ENCODE measurements at places on chromosomes 5 and 9.

DNA sequence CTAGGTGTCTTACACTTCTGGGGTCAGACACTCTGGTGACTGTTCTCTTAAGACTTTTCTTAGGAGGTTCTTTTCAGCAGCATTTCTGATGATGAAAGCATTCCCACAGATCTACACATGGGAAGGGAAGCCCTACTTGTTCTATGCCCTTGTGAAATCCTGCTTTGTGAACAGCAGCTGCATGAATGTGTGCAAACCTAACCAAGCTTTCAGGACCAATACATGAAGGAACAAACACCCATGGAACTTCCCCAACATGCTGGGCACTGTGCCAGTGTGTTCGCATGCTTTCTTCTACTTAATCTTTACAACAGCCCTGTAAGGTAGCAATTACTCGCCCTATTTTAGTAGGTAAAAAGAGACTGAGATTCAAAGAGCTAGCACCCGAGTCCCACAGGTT is 439.9 kb upstream of the KLF4 start:
- H3K27me3 ChIP-seq, result no peaks in the 10 kb centered on the region
- H3K36me3 ChIP-seq, result no peaks in the 10 kb centered on the region
- peak overlapping the region; percentile 40 for H3K27ac ChIP-seq
- DNase-seq, result peak; percentile 77
- peaks cover 18% of the 10 kb centered on the region for H3K4me1 ChIP-seq

DNA sequence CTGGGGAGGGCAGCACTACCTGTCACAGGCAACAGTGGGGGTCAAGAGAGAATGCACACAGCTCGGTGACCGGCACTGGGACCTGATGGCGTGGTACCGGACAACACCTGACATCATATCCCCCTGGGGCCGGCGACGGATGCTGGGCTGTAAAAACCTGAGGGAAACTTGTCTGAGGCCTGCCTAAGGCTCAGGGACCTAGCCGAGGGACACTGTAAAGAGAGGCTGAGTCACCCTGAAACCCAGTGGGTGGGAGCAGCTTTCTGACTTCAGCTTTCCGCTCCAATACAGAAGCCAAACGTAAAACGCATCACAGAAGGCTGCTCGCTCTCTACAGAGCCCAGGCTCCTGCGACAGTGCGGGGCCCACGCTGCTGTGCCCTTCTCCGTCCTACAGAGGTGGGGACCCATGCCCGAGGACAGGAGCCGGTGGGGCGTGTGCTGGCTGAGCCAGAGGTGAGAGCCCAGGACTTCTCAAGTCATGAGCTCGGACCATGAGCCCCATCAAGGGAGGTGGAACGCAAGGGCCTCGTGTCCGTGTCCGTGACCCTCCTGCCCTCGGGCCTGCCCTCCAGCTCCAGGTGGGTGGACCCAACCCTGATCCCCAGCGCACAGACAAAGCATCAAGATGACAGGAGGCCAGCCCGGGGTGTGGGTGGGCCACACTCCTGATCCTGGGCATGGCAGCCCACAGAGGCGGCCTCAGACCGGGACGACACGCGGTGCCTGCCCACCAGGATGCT is 5.3 kb downstream of the RALGDS start:
- H3K27me3 ChIP-seq, result no peaks in the 10 kb centered on the region
- no peak overlapping the region for H3K4me3 ChIP-seq
- H3K36me3 ChIP-seq, result peaks cover 13% of the 10 kb centered on the region

DNA sequence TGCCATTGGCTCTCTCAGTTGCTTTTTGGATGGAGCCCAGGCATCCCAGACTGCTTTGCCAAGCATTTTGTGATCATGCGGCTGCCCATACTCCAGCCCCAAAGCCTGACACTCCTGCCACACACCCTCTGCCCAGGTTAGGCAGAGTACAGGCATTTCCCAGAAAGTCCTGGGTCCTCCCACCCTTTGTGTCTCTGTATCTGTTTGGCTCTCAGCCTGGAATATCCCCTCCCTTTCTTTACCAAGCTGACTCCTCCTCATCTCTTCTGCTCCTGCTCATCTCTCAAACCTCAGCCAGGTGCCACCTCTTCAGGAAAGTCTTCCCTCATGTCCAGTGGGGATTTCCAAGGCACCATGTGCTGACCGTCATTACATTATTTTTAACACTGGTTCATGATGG is 14.3 kb upstream of the SH3RF2 start:
- H3K4me1 ChIP-seq, result peaks cover 22% of the 10 kb centered on the region
- no peaks in the 10 kb centered on the region for H3K27me3 ChIP-seq
- H3K27ac ChIP-seq, result no peak overlapping the region
- no peaks in the 10 kb centered on the region for H3K36me3 ChIP-seq
- no peak for DNase-seq

- H3K4me3 ChIP-seq, result no peak overlapping the region
- H3K27me3 ChIP-seq, result no peaks in the 10 kb centered on the region
- no peak for DNase-seq
Measured at GRCh38 chr5:14164164-14165163, 21.3 kb downstream of the TRIO start.

DNA sequence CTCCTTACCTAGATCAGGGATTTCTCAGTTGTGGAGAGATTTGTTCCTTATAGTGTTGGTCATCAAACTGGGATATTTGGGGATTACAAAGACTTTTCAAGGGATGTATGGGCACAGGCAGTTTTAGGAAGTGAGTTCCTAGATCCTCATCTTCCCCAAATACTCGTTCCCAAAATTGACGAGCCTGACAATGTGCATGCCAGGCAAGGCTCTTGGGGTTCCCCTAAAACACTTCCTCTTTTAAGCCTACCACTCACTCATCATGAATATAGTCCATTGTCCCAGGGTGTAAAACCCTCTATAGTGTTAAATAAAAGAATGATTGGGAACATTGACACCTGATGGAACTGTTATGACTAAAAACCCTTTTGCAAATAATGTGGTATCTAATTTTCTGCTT is 26.4 kb downstream of the PDCD1LG2 start:
- H3K27ac ChIP-seq, result no peak overlapping the region
- no peaks in the 10 kb centered on the region for H3K36me3 ChIP-seq
- no peak overlapping the region for H3K4me3 ChIP-seq
- H3K27me3 ChIP-seq, result no peaks in the 10 kb centered on the region
- no peaks in the 10 kb centered on the region for H3K4me1 ChIP-seq

GRCh38 chr9:128106181-128106939 is 21.2 kb downstream of the PTGES2 start:
- no peak overlapping the region for H3K27ac ChIP-seq
- H3K4me3 ChIP-seq, result no peak overlapping the region
- peaks cover 16% of the 10 kb centered on the region for H3K4me1 ChIP-seq
- no peaks in the 10 kb centered on the region for H3K27me3 ChIP-seq
- H3K36me3 ChIP-seq, result peaks cover 67% of the 10 kb centered on the region

DNA sequence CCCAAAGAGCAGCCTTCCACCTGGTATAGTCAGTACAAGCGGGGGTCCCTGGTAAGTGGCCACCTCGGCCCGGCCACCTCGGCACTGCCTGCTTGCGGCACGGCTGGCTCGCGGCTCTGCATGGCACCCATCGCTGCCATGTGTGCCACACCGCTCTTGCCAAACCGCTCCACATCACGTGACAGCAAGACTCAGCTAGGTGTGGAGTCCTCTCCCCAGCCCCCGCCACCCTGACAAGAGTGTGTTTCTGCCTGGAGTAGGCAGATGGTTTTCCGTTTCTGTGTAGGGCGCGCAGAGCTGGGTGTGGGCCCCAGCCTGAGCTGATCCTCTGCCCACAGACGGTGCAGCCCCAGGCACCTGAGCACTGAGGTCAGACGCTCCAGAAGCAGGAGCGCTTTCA is 50.5 kb upstream of the FCN2 start:
- DNase-seq, result no peak
- H3K27ac ChIP-seq, result no peak overlapping the region
- no peak overlapping the region for H3K4me3 ChIP-seq
- peaks cover 32% of the 10 kb centered on the region for H3K36me3 ChIP-seq
- H3K4me1 ChIP-seq, result no peaks in the 10 kb centered on the region
